ENCODE measurements at places on chromosomes 12 and 14.

DNA sequence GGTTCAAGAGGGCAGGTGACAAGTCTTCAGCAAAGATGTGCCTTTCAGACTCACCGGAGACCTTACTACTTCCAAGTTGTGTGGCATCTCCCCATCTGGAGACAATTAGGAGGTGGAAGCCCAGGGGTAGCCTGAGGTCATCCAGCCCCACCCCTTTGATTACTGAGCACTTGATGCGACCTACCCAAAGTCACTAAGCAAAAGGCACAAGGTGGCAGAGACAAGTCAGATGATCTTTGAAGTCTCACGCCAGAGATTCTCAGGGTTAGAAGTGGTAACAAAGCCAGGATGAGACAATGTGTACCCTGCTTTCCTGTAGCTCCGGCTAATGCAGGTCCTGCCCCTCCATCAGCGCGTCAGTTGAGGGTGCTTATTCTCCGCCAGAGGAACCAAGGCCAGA is 1.4 kb upstream of the FOXN3 start:
- DNase-seq: peak; percentile 59

DNA sequence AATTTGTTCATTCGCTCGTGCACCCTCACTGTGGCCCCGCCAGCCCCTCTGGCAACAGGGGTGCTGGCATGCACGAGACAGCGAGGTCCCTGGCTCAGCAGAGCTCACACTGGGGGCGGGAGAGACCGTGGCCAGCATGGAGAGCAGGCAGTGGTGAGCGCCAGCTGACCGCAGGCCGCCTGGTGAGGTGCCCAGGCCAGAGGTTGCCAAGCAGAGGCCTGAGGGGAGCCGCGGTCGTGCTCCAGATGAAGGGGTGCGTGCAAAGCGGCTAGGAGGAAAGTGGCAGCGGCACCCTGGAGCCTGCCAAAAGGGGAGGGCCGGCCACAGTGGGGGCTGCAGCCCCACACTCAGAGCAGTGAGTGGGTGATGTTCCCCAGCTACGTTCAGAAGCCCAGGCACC is 56.1 kb downstream of the CDC42BPB start:
- no peak for DNase-seq

DNA sequence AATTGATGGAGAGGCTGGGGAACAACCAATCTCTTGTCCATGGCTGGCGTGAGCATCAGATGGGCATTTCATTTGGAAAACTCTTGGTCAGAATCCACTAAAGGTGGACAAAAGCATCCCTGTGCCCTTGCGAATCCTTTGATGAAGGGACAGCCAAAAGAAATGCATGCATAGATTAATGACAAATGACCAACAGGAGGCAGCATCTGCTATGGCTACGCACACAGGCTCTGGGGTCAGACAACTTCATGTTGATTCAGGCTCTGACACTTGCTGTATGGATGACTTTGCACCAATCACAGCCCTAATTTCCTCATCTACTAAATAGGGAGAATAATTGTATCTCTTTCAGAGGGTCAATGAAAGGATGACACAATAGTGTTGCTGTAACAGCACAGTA is 117.5 kb downstream of the ASCL4 start:
- peak; percentile 70 for DNase-seq

DNA sequence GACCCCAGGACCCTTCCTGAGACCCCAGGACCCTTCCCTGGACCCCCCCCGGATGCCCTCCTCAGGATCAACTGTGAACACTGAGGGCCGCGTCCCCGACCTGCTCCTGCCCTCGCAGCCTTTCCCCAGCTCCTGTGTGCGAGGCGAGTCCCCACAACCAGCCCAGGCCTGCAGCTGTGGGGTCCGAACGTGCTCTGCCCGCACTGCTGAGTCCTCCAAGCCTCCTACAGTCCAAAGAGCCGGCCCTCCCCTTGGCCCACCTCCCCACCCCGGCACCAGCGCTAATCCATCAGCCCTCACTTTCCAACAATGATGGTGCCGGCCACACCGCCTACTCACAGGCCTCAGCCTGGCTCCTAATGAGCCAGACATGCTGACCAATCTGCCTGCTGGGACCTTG is 26.2 kb upstream of the ANKLE2 start:
- DNase-seq: no peak

- no peak for DNase-seq
Measured at GRCh38 chr12:111693818-111694217, 8.0 kb downstream of the ACAD10 start.

DNA sequence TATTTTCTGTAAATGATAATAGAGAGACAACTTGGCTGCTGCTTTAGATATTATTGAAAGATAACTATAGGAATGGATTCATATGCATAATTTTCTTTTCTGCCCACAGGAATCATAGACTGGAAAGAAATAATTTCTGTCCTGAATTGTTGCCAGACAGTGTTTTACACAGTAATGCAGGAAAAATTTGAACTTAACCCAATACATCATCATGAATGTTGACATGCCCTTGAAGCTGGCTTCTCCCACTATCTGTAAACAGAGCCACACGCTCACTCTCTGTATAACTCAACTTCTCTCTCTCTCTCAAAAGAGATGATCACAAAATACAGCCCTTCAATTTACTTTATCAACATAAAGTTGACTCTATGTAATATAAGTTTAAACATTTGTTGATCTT is 56.6 kb downstream of the PAX9 start:
- no peak for DNase-seq

DNA sequence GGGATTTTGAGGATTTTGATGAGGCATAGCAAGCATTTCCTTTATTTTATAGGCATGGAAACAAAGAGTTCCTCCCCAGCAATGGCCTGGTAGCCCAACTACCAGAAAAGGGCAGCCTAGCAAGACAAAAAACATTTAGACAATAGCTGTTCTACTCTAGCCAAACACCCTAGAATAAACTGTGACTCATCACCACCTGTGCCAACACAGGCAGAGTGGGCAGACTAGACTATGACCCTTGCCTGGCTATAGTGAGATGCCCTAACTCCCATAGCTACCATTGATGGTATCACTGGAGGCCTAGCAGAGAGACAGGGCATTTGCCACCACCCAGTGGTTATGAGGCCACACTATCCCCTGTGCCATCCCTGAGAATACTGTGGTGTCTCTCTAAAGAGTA is 15.5 kb upstream of the CCER1 start:
- DNase-seq: no peak
